Left renal pelvis (tissue), 4 donors: ENCODE measurements at places on chromosomes 7 and 10. TPM values are rescaled to one million over a fixed set of nuclear protein-coding genes. Genes with fewer than 3 reads are reported as not detected.

Gene ASB4
- 0.23 TPM for polyA plus RNA-seq

Gene ETV1
- 53.1 TPM for polyA plus RNA-seq

Gene SMKR1
- polyA plus RNA-seq: 4.4 TPM

Gene SORBS1
- polyA plus RNA-seq: 30.8 TPM

Gene PRKG1
- 16.4 TPM for polyA plus RNA-seq

Gene TNRC18
- 114 TPM for polyA plus RNA-seq

Gene GBX1
- 0.27 TPM for polyA plus RNA-seq

Gene FAM24A
- not detected for polyA plus RNA-seq

Gene RBM20
- 7.0 TPM for polyA plus RNA-seq

Gene SEMA3E
- polyA plus RNA-seq: 3.3 TPM
